ENCODE measurements at places on chromosomes 6 and 20.

- DNase-seq, result peak; percentile 82
Measured at GRCh38 chr6:26327450-26328264, 37.3 kb upstream of the BTN3A2 start.

DNA sequence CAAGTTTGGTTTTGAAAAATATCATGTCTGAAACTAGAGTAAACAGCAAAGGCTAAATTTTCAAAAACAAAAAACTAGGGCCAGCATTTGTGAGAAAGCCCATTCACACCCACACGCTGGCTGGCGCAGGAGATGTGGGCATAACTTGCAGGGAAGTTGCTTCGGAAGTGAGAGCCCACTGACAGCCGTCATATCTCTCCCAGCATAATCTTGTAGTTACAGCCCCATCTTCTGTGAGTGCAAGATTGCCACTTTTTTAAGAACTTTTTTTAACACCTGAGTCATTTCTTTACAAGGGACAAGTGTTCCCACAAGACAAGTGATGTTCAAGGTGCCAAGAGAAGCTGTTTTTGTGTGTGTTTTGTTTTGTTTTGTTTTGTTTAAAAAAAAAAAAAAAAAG, 212.5 kb upstream of the CNR1 start:
- no peak for DNase-seq

DNA sequence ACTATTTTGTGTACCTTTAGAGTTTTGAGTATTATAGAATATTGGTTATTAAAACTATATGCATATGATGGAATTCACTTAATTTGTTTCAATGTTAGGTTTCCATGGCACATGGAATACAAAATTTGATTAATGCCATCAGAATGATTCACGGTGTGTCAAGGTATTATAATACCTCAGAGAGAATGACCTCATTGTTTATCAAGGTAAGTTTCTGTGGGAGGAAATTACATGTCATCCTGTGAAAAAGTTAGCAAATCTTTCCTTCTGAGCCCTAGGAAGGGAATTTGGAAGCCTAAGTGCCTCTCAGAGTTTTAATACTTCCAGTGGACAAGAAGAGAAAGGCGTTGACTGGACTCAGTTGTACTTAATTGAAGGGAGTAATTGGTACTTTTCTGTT, 40.8 kb downstream of the DNAH8 start:
- DNase-seq, result no peak

DNA sequence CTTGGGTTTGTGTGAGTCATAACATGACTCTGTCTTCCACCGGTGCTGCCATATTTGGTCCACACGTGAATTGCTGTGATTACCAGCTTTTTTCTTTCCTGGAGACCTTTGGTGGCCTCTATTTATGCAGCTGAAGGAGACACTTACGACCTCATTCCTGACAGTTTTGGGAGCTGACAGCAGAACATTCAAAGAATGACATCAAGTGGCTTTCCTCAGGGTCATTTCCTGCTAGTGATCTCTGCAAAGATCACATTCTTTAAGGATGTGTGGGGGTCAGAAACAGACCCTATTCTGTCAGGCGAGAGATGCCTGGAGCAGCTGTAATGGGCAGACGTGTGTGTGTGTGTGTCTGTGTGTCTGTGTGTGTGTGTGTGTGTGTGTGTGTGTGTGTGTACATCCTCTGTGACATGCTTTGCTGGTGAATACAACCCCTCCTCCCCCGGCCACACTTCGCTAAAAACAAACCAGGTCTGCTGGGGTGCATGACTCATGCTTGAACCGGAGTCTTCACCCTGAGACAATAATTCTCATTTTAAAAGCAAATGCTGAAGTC, 115.6 kb downstream of the TMEM170B start:
- DNase-seq, result peak; percentile 84

DNA sequence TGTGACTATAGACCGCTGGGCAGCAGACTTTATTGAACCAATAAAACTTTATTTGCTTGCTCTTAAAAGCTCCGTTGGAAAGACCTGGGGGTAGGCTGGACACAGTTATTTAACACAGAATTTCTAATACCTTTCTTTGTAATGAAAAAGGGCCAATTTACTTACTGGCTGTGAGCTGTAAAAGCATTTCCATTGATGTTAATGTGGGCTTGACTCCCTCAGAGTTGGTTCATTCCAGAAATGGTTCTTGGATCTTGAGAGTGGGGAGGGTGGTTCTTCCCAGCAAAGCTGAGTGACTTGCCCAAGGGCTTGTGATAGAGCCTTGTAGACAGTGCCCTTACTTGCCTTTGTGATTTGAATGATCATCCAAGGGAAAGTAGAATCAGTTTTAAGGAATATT, 100.6 kb downstream of the SOX4 start:
- no peak for DNase-seq

DNA sequence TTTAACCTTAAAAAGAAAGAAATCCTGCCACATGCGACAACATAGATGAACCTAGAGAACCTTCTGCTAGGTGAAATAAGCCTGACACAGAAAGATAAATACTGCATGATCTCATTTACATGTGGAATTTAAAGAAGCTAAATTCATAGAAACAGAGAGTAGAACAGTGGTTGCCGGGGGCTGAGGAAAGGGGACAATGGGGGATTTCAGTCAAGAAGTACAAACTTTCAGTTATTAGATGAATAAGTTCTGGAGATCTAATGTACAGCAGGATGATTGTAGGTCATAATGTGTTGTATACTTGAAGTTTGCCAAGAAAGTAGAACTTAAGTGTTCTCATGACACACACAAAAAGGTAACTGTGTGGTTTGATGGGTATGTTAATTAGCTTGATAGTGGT, 204.3 kb upstream of the PRSS16 start:
- no peak for DNase-seq

DNA sequence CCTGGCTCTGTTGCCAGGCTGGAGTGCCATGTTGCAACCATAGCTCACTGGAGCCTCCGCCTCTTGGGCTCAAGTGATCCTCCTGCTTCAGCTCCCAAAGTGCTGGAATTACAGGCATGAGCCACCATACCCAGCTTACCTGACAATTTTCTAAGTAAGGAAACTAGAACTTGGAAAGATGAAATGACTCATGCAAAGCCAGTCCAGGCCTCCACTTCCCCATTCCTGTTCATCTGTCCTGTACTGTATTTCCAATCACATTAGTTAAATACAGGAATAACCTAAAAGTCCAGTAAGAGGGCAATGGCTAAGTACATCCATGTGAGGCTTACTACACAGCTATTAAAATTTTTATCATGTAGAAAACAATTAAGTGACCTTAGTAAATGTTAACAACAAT, 8.3 kb upstream of the ADGB start:
- no peak for DNase-seq

DNA sequence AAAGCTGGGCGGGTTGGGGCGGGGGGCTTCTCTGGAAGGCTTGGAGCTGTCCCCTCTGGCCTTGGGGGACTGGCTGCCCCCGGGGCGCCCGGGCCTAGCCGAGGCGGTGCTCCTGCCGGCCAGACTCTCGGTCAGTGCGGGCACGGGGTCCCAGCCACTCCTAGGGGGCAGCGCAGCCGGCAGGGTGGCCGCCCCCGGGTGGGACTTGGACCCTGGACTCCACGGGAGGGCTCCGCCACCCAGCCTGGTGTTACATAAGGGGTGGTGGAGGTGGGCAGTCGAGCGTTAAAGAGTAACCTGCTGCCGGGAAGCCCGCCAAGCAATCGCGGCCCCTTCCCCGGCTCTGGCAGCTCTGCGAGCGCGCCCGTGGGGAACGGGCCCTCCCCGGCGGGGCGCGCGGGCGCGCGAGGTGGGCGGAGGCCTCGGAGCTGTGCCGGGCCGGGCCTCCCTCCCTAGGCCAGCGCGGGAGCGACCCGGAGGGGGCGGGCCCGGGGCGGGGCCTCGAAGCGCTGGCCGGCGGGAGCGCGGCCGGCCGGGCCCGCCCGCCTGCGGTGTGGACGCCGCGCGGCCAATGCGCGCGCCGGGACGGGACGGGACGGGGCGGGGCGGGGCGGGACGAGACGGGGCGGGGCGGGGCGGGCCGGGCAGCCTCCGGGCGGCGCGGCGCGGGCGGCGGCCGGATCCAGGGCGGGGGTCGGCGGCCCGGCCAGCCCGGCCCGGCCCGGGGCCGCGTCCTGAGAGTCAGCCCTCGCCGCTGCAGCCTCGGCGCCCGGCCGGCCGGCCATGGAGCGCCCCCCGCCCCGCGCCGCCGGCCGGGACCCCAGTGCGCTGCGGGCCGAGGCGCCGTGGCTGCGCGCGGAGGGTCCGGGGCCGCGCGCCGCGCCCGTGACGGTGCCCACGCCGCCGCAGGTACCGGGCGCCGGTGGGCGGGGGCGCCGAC, at the start of gene SLC2A4RG:
Gene SLC2A4RG (plus strand): TSS at position 647 of the 940 bp plus-strand sequence. CDS start 137 bp downstream, at position 784.
- DNase-seq, result peak; percentile 57

GRCh38 chr6:37783856-37784584, 35.5 kb upstream of the ZFAND3 start:
- DNase-seq, result peak; percentile 50

- DNase-seq, result peak; percentile 76
Measured at GRCh38 chr6:80605165-80605989, 498.9 kb downstream of the BCKDHB start.

DNA sequence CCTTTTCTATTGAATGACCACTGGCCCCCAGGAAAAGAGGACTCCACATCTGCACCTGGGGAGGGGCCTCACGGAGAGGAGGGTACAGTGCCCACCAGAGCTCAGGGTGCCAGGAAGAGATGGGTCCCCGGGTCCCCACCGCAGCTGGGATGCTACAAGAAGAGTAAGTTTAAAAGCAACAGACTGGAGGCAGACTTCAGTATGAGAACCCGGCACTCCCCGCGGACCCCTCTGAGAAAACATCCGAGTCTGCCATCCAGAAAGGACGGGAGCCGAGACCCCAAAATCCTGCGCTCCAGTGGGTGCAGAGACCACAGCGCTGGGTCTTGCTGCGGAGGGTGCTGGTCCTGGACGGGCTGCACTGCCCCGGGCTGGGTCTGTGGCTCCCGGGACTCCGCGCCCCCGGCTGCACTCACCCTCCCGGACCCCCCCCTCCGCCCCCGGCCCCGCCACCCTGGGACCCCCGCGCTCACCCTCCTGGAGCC, 350 bp downstream of the HELZ2 start:
- no peak for DNase-seq

- DNase-seq, result no peak
Measured at GRCh38 chr20:34165018-34165619, 53.1 kb upstream of the EIF2S2 start.

DNA sequence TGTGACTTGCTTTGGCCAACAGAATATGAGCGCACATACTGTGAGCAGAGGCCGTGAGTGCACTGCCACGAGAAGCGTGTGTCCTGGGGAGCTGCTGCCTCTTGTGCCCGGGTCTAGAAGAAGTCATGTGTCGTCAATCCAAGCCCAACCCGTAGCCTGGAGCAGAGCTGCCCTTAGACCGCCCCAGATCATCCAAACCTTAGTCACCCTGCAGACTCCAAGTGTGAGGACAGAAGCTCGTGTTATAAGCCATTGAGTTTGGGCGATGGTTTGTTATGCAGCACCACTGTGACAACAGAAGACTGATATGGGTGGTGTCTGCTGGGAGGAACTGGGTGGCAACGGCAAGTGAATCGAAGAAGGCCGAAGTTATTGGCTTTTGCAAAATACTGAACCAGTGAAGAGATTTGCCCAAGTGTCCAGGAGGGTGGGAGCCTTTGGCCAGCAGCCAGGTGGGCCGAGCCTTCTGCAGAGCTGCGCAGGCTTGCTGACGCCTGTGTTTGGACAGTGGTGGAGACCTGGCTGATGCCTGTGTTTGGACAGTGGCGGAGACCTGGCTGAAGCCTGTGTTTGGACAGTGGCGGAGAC, 101.3 kb upstream of the SULF2 start:
- DNase-seq, result no peak

DNA sequence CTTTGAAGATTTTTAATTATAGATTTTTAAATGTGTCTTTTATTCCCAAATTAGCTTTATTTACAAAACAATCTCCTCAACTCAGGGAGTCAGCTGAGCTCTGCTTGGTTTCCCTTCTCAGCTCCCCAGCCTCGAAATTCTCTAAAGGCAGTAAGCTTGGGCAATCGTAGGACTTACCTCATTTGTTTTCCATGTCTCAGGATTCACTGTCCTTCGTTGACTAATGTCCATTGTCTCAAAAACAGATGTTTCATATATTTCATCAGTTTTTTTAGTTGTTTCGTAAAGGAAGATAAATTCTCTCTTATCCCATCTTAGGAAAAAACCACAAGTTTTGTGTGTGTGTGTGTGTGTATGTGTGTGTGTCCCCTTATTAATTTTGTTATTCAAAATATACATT, 102.2 kb upstream of the ADGRF1 start:
- DNase-seq, result peak; percentile 96

DNA sequence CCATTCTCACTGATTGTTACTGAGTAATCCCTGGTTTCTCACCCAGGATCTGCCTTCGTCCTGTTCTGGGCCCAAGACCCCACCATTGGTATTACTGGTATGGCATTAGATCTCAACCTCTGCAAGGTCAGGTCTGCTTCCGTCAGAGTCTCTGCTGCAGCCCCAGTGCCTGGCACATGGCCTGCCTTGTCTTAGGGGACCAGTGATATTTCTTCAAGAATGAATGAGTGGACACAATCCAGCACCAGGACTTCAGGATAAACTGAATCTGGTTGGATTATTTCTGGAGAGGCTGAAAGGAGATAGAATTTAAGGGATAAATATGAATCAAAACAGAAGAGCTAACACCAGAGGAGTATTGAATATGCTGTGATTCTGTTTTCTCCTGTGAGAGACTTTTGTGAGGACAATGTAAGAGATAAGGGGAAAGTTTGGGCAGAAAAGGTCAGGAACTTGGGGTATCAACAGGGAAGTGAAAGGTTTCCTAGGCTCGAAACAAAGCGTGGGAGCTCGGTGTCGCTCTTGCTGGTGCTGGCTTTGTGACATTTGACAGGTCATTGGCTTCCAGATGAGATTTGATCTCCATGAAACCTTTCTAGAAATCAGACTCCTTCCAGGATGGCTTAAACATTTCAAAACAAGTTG, 53.9 kb downstream of the OSTM1 start:
- no peak for DNase-seq

DNA sequence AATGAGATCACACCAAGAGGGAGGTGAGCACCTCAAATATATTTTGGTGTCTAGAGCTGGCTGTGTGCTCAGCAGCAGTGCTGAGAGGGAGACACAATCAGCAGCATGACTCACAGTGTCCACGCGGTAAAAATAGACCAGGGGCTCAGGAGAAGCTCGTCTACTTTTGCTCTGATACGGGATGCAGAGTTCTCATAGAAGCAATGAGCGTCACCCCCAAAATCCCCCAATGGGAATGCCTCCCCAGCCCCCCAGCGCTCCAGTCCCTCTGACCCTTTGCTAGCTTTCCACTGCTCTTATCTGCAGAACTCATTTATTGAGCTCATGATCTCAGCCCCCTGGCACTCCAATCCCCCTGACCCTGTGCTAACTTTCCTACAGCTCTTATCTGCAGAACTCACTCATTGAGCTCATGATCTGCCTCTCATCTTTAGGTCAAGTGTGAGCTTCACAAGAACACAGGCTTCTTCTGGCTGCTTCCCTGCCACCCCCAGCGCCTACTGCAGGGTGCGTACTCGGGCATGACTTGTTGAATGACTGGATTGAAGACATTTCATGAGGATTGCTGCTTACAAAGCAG, 34.0 kb downstream of the SYNDIG1 start:
- DNase-seq, result peak; percentile 68
